T47D (cell line): ENCODE measurements at places on chromosomes 7 and 10.

GRCh38 chr7:91872928-91873327 is 7.6 kb downstream of the MTERF1 start:
- no peak for DNase-seq

DNA sequence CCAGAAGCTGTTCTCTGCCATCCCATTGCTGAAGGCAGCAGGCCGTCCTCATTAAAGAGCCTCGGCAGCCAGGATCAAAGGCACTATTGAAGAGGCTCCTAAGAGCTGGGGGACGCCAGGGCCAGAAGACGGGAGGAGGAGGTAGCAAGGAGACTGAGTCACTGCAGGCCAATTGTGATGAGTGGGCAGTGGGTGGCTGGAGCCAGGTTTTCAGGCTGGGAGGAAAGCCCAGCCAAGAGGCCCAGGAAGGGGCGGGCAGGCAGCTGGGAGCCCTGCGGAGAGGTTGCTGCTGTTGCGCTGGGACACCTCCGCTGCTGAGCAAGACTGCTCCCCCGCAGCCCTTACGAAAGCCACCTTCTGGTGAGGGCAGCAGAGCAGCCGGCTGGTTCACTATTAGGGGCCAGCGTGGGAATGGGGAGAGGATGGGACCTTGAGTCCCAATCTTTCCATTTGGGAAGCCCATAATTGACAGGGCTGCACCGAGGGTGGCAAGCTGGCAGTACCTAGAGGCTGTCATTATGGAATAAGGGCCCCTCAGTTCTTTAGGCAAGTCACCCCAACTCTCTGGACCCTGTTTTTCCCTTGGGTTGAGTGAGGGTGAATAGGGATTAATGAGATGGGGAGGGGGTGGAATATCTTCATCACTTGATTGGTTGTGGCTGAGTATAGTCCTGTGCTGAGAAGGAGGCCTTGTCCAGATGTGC is 48.4 kb downstream of the UNC5B start:
- no peak for DNase-seq

GRCh38 chr7:50287129-50287528 is 17.4 kb upstream of the IKZF1 start:
- DNase-seq, result no peak

GRCh38 chr7:44284216-44284615 is 41.2 kb downstream of the CAMK2B start:
- DNase-seq, result no peak

DNA sequence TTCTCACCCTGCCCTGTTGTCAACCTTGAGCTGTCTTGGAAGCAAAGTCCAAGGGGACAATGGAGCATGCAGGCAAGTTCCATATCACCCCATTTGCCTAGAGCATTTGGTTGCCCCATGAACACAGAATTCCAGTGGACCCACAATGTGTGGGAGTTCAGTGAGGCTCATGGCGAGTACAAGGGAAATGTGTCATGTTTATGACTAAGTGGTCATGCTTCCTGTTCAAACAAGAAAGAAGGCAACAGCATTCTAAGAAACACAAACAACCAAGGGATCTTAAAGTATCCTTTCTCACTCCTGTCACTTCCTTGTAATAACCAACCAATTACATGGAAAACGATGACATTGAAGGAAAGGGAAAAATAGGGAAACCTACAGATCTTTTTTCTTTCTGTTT is 513.0 kb downstream of the INHBA start:
- no peak for DNase-seq
